ENCODE measurements at places on chromosomes 5 and 9.

DNA sequence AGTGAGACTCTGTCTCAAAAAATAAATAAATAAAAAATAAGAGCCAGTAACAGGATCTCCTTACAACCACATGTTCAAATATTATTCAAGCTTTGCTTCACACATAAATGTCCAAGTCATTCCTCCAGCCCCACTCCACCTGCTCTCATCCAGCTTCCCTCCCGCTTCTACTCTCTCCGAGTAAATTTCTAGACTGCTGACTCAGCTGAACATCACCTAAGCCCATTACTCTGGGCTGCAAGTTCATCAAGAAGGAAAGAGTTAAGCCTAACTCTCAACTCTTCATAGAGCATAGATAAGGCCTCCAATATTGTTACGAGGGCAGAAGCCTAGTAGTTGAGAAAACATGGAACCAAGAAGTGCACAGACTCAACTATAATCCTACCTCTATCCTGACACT is 300.2 kb downstream of the FBXL17 start:
- no peak for DNase-seq

GRCh38 chr5:95281226-95281625 is 3.7 kb downstream of the MCTP1 start:
- DNase-seq, result no peak

- no peak for DNase-seq
Measured at GRCh38 chr9:138103111-138103848, 225.7 kb downstream of the CACNA1B start.

- no peak for DNase-seq
Measured at GRCh38 chr5:14588758-14589543, 7.4 kb downstream of the OTULINL start.

DNA sequence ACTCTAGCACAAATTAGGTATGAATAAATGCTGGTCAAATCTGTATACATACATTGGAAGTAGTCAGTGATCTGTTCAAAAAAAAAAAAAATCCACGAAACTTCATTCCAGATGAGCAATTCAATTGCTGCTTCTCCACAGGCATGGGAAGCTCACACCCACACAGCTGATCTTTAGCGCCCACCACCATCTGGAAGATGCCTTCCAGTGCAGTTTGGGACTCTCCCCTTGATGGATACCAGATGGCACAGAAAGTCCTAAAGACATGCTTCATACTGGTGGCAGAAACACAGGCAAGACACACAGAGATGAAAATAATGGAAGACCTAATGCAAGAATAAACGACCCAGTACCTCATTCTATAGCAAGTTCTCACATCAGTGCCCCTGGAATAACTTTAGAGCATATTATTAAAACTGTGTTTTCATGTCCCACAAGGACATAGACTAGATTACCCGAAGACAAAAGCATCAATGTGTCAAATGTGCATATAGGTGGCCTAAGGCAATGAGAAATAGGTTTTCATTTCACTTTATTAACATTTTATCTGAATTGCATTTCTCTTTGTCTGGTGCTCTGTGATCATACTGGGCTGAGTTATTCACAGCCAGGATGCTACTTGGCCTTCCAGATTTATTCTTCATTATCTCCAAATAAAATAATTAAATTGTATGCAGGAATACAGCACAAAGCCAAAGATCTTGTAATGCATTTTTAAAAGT is 135.4 kb upstream of the TAS2R1 start:
- no peak for DNase-seq

DNA sequence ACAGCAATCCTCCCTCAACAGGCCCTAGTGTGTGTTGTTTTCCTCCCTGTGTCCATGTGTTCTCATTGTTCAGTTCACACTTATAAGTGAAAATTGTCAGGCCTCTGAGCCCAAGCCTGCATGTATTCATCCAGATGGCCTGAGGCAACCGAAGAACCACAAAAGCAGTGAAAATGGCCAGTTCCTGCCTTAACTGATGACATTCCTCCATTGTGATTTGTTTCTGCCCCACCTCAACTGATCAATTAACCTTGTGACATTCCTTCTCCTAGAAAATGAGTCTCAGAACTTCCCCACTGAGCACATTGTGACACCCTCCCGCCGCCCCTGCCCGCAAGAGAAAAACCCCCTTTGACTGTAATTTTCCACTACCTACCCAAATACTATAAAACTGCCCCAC is 17.4 kb upstream of the TRPC7 start:
- DNase-seq, result no peak

DNA sequence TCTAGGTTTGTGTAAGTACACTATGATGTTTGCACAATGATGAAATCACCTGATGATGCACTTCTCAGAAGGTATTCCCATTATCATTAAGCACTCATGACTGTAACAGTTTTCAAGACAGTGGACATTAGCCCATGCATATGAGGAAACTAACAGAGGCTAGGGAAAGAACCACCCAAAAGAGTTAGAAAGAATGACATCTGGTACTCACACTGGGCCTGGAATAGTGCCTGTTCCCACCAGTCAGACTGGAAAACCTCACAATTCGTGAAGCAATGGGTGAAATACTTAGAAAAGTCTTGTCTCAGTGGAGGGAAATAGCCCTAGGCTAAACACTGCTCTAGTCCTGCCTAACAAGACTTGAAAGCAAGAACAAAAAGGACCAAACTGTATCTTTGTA is 117.4 kb upstream of the GDNF start:
- no peak for DNase-seq

- no peak for DNase-seq
Measured at GRCh38 chr5:138724470-138725146, 28.6 kb upstream of the CTNNA1 start.

- no peak for DNase-seq
Measured at GRCh38 chr9:99130069-99130468, 25.2 kb downstream of the TGFBR1 start.

DNA sequence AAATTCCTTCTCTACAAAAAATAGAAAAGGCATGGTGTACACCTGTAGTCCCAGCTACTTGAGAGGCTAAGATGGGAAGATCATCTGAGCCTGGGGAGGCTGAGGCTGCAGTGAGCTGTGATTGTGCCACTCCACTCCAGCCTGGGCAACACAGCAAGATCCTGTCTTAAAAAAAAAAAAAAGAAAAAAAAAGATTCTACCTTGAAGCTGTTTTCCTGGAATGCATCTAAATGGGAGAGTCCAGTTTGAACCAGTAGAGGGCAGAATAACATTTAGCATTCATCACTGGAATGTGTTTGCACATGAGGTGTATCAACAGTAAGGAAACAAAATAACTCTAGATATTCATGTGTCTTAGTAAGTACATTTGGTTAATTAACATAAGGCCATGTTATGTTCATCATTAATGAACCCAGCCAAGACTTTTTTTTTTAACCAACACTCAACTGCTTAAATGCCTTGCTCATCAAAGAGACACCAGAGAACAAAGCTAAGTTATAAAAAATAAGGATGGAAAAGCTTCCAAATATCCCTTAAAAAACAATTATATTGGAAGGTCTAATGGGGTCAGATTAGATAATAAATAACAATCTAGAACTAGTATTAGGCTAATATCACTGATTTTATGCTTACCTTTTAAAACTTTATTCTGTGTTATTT is 16.1 kb downstream of the IFNE start:
- DNase-seq, result no peak

GRCh38 chr5:137718611-137719010 is 17.3 kb downstream of the KLHL3 start:
- no peak for DNase-seq

DNA sequence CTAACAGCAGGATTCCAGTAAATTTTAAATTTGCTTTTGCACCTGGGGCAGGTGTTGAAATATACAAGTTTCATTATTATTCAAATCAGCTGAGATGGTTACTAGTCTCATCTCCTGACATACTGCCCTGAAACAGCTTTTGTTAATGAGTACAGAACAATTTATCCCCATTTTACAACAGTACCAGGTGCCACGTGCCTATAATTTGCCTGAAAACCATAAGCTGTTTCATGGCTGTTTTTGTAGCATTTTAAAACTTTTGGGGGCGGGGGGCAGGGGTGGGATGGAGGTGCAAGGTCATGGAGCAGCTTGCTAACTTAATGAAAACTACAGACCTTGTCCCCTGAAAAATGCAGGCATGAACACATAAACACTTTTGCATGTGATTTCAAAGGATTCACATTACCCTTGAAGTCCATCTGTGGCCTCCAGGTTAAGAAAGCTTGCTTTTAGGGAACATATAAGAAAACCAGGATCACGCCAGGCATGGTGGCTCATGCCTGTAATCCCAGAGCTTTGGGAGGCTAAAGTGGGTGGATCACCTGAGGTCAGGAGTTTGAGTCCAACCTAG is 42.1 kb downstream of the TIMD4 start:
- DNase-seq, result no peak

DNA sequence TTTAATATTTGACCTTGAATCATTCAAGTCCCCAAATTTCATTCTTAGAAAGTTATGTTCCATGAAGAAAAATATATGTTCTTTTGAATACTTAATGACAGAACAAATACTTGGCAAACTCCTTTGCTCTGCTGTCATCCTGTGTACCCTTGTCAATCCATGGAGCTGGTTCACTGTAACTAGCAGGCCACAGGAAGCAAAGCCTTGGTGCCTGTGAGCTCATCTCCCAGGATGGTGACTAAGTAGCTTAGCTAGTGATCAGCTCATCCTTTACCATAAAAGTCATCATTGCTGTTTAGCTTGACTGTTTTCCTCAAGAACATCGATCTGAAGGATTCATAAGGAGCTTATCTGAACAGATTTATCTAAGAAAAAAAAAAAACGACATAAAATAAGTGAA is 65.4 kb downstream of the WDR41 start:
- DNase-seq, result no peak

- DNase-seq, result no peak
Measured at GRCh38 chr9:127714951-127715469, 453 bp downstream of the PTRH1 start.

DNA sequence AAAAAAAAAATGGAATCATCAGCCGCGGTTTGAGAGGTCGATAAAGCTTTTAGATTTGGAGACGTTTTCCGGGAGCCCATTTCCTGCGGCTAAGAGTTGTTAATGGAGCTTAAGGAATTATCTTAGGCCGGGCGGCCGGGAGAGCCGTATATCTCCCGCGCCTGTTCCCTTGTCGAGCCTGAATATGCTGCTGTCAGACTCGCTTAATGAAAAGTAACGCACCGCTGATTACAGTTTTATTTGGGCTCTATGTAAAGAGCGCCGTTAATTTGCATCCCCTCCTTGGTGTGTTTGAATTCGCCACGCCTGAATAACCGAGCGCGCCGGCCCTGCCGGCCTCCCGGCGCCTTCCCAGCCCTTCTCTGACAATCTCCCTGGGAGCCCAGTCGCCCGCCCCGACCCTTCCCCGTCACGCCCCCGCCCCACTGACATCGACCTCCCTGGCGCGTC is 7.9 kb downstream of the IRX4 start:
- no peak for DNase-seq

GRCh38 chr5:56253126-56253525 is 20.0 kb upstream of the ANKRD55 start:
- DNase-seq, result no peak

- DNase-seq, result no peak
Measured at GRCh38 chr5:122220511-122220910, 91.2 kb downstream of the ZNF474 start.

GRCh38 chr5:176185133-176185733 is 53.0 kb upstream of the SIMC1 start:
- DNase-seq, result no peak

GRCh38 chr9:76374783-76375559 is 19.3 kb downstream of the RFK start:
- no peak for DNase-seq
